Left kidney (tissue), 8 donors: ENCODE measurements at places on chromosomes 12 and 14.

GRCh38 chr14:91119556-91120311 lies 5.9 kb downstream of the DGLUCY start:
- no peak for DNase-seq

- no peak for DNase-seq
Measured at GRCh38 chr12:101859664-101860607, 17.4 kb upstream of the DRAM1 start.

- no peak for DNase-seq
Measured at GRCh38 chr12:52390739-52391617, 5.5 kb upstream of the KRT84 start.

DNA sequence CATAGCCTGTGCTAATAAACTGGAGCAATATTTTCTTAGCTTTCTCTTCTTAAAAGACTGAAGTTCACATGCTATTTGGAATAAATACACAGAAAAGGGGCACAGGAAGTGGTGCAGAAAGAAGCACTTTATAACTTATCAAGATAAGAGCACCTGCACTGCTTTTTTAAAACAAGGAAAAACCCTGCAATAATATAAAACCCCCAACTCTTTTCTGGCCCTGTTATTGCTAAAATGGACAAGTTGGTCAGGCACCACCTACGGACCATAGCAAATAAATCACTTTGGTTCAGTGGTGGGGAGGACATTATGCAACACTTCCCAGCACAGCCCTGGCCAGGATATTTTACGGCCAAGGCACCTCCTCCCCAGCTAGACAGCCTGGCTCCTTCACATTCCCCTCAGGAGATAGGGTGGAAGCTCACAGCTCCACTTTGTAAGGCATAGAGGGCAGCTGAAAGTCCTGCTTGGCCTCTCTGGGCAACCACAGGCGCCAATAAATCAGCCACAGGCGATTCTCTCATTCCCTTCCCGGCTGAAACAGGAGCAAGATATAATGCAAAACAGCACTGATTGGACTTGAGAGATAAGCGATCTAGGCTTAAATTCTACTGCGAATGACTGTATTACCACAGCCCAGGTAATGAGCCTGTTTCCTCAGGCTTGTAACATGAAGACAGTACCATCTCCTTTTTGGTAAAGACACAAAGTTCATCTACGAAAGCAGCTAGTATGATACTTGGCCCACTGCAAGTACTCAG lies 2.0 kb downstream of the ZBTB25 start:
- DNase-seq, result peak; percentile 55

- DNase-seq, result no peak
Measured at GRCh38 chr12:113194971-113195391, 9.5 kb downstream of the RITA1 start.

DNA sequence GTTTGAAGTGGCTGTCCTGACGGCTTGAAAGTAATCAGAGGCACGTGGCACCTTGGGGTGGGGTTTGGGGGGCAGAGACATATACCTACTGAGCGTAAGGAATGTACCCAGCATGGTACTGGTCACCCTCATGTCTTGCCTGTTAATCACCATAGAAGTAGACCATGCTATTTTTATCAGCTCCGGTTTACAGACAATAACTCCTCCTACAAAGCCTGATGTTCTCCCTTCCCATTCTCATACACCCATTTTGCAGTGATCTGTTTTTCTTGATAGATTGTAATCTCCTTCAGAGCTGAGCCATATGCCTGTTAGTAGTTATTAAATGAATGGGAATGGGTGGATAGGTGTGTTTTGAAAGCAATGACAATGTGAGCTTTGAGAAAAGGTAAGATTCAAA lies 10.5 kb downstream of the EVL start:
- no peak for DNase-seq

DNA sequence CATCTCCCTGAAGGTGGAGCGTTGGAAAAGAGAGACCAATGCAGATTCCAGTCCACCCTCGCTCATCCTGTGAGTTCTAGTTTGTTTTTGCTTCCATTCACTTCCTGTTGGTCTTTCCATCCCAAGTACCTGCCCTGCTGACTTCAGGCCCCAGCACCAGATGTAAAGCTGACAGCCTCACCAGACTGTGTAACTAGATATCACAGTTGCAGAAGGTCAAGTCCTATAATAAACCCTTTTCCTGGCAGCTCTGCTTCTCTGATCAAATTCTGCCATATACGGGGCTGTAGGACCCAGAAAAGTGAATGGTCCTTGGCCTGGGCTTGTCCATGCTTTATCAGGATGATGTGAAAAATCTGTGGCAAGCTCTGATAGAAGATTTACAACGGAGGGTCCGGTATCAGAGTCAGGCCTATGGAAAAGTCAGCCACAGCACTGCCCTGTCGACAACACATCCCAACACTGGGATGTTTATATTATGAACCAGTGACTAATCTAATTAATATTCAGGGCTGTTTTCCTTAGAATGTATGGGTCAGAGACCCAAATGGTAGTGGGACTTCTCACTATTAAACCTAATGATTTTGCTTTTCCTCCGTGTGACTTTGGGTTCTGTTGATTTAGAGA lies 42.1 kb downstream of the CCDC175 start:
- peak; percentile 20 for DNase-seq

DNA sequence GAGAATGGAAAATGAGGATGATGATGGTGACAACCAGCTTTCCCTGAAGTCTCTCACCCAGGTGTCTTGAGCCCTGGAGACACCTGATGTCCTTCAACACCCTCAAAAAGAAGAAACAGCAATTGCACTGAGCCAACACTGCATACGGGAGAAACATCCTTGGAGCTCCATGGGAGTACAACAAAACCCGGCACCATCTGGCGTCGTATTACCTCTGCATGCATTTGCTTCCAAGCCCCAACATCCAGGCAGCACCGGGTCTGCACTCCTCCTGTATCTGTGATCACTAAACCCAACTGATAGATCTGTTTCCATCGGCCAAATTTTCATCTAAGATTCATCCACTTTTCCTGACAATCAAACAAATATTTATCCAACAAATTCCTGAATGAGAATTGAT lies 249.9 kb downstream of the DPF3 start:
- DNase-seq, result no peak

- DNase-seq, result no peak
Measured at GRCh38 chr14:104020471-104020870, 65.0 kb upstream of the ASPG start.

- no peak for DNase-seq
Measured at GRCh38 chr12:977156-977555, 13.9 kb upstream of the ERC1 start.

- no peak for DNase-seq
Measured at GRCh38 chr12:132620899-132621656, 2.5 kb downstream of the P2RX2 start.

GRCh38 chr12:57626921-57627445 lies 6.0 kb downstream of the B4GALNT1 start:
- no peak for DNase-seq

DNA sequence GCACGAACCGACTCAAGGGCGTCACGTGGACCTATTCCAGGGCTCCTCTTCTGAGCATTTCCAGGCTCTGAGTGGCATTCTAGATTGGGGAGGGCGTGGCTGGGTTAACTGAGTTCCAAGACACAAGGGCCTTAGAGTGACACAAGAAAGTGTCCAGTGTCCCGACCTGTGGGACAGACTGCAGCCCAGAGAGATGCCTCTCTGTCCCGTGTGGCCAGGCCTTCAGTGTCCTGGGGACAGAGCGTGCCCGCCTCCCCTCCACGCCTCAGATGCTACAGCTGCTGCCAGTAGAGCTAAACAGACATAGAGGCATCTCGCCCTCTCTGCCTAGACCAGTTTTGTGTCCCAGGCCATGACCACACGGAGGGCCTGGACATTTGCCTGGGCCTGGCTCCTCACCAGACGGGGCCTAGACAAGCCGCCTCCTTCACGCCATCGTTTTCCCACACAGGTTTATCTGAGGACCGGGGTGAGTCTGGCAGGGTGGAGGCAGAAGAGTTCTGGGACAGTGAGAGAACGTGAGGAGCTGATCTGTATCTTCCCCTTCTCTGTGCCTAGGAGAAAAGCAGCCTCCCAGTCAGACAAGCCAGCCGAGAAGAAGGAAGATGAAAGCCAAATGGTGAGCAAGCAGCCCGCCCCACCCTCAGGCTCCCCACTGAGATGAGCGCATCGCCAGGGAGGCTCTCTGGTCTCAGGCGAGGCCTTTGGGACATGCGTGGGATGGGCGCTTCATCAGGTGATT lies 27.1 kb downstream of the DEGS2 start:
- DNase-seq, result no peak

DNA sequence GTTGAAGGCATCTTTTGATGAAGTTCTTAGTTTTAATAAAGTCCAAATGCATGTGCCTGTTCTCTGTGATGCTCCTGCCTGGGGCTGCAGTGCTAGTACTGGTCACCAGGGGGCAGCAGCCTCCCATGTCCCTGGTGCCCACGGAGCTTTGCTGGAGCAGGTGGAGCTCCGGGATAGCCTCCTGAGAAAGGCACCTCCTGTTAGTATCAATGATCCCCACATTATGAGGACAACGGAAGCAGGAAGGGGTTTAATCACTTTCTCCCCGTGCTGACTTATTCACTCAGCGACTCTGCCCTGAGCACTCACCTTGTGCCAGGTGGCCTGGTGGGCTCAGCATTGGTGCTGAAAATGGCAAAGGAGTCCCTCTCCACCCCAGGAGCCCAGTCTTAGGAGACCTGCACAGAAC lies 123.0 kb upstream of the PZP start:
- DNase-seq, result peak; percentile 42

DNA sequence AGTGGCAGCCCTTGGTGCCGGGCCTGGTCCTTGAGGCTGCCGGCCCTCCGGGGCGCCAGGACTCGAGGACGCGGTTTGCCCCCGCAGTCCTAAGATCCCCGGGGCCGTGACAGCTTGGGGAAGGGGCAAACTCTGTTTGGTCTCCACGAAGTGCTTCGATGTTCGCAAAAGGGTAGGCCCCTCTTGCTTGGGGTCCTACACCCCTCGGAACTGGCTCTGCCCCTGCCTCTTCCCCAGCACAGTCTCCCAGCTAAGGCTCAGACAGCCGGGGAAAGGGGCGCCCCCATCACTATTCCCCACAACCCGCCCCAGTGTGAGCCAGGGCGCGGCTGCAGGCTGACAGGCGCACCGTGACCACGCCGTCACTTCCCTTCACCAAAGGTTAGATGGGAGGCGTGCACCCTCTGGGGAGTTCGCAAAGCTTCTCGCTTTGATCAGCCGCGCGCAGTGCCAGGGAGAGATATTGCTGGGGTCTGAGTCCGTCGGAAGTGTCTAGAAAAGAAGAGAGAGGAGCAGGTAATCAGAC lies 7.2 kb upstream of the OTX2 start:
- DNase-seq, result no peak

DNA sequence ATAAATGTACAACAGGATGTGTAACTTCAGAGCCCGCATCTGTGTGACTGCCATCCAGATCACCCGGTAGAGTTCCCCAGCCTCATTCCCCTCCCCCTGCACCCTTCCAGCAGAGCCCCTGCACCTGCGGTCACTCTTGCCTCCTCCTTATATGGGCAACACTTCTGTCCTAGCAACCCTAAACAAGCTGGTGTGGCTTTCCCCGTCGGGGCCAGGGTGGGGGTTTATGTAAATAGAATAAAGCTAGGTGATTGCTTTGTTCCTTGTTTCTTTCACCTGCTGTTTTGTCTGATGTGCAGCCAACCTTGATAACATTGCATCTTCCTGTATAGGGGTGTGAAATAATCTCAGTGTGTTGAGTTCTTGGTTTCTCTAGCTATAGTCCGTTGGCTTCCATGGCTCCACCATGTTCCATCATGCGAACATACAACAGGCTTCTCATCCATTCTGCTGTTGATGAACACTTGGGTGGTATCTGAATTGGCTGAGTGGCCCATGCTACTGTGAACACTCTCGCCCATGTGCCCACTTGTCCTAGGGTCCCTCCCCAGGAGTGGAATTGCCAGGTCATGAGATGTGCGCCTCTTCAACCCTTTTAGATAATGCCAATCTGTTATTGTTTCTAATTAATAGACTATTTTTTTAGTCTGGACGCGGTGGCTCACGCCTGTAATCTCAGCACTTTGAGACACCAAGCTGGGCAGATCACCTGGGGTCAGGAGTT lies 102.2 kb downstream of the KIF26A start:
- no peak for DNase-seq

GRCh38 chr12:107843351-107844311 lies 69.1 kb downstream of the ASCL4 start:
- no peak for DNase-seq
